ENCODE measurements at places on chromosomes 7 and 10. TPM values are rescaled to one million over a fixed set of nuclear protein-coding genes. Genes with fewer than 3 reads are reported as not detected.

Gene PIK3AP1
- total RNA-seq: 189 TPM

Gene NUTM2E
- total RNA-seq: 0.98 TPM

Gene ERVW-1
- not detected for total RNA-seq

Gene R3HCC1L
- 17.5 TPM for total RNA-seq

Gene PNLIPRP2
- total RNA-seq: not detected

Gene NCF1
- 93.3 TPM for total RNA-seq

Gene OR13A1
- total RNA-seq: 0.49 TPM

Gene TMEM213
- not detected for total RNA-seq

Gene SLF2
- total RNA-seq: 66.5 TPM

Gene C10orf90
- not detected for total RNA-seq

Gene UNC5B
- 16.5 TPM for total RNA-seq

Gene SHLD2
- 22.6 TPM for total RNA-seq

Gene FAM25G
- total RNA-seq: not detected

Gene IRF5
- total RNA-seq: 42.6 TPM

Gene NPC1L1
- total RNA-seq: 0.07 TPM

Gene TRPV5
- not detected for total RNA-seq

Gene HOXA6
- total RNA-seq: 0.91 TPM

Gene KCNH2
- 2.2 TPM for total RNA-seq

Gene ACTL6B
- not detected for total RNA-seq

Gene VIPR2
- total RNA-seq: 0.66 TPM

All from spleen (tissue), 13 donors.